ENCODE measurements at places on chromosomes 4 and X. TPM values are rescaled to one million over a fixed set of nuclear protein-coding genes. Genes with fewer than 3 reads are reported as not detected.
A peak's percentile ranks its signal among the peaks of the same experiment; 100 is the strongest.

OPN1MW2 gene
- total RNA-seq = not detected

ANK2 gene
- total RNA-seq = 64.5 TPM

TSPYL2 gene
- 27.1 TPM for total RNA-seq

DNA sequence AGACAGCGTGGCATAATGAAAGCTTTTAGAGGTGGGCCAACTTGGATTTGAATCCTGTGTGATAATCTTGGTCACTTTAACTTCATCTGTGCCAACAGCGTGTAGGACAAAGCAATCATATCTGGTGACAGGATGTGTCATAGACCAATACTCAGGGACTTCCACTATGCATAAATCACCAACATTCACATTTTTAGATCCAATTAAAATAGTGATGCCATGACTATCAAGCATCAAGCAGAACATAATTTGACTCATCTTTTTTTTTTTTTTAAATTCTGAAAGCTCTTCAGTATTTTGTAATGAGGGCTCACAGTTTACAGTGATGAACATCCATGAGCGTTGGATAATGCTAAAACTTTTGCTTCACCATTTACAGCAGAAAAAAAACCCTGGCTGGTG is 27.3 kb upstream of the RAPGEF2 start:
- no peak for DNase-seq

GRCh38 chrX:69178592-69178991 is 13.3 kb upstream of the PJA1 start:
- DNase-seq = no peak

DNA sequence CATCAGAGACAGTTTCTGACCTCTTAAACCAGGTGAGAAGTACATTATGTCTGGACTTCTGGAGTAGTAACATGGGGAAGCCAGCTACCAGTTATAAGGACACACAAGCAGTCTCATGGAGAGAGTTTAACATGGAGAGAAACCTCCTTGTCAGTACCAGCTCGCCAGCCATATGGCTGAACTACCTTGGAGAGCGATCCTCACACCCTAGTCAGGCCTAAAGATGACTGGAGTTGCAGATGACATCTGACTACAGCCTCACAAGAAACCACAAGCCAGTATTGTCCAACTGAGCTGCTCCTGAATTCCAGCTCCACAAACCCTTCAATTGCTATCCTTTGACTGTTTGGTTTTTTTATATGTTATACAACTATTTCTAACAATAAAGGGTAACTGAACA is 49.8 kb downstream of the PDHA2 start:
- no peak for DNase-seq

GRCh38 chrX:8405631-8406030 is 59.0 kb upstream of the VCX3B start:
- DNase-seq = no peak

DNA sequence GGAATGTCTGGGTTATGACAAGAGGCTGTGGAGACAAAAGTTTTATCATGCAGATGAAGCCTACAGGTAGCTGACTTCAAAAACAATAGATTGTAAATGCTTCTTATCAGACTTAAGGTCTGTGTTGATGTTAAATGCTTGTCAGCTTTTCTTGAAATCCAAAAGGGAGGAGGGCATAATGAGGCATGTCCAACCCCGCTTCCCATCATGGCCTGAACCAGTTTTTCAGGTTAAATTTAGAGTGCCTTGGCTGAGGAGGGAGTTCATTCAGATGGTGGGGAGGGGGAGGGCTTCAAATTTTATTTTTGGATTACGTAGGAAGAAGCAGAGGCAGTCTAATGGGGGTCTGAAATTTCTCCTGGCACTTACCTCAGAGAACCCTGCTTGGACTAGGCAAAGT is 207.7 kb upstream of the HDX start:
- DNase-seq = no peak

DNA sequence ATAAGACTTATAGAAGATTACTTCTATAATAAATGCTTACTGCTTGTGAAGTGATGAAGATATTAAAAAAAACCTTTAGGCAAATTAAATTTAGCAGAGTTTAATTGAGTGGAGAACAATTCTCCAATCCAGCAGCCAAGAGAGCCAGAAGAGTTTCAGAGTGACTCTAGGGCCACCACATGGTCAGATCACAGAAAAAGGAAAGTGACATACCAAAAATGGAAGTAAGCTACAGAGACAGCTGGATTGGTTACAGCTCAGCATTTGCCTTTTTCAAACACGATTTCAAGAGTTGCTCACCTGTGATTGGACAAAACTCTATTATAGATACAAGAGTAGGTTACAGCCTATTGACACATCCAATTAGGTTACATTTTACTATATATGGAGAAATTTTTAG is 79.0 kb upstream of the TRAM1L1 start:
- no peak for DNase-seq

DNA sequence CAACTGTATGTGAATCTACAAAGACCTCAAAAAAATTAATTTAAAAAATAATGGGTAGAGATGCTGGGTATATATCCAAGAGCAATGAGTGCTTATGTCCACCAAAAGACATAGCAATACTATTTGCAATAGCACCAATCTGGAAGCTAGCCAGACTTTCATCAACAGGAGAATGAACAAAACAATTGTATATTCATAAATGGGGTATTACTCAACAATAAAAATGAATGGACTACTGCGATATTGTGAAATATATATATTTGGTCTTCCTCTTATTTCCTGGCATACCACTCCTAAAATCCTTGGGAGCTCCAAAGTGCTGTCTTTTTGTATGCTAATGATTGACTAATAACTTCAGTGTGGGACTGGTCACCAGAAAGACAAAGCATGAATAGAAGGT is 77.5 kb downstream of the MSN start:
- DNase-seq = no peak

DNA sequence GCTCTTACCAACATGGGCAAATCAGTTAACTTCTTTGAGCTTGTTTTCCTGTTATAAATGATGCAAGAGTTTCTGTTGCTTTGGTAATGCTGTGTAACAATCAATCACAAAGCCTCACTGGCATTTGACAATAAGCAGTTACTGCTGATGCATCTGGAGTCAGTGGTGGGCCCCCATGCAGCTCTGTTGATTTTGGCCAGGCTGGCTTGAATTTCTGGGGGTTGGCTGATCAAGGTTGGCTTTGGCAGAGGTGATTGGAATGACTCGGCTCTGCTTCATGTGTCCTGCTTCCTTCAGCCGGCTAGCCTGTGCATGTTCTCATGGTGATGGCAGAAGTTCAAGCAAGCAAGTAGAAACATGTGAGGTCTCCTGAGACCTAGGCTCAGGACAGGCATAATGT is 90.4 kb downstream of the PHEX start:
- DNase-seq = peak; percentile 45

GRCh38 chr4:53956053-53956452 is 108.4 kb downstream of the CHIC2 start:
- no peak for DNase-seq

DNA sequence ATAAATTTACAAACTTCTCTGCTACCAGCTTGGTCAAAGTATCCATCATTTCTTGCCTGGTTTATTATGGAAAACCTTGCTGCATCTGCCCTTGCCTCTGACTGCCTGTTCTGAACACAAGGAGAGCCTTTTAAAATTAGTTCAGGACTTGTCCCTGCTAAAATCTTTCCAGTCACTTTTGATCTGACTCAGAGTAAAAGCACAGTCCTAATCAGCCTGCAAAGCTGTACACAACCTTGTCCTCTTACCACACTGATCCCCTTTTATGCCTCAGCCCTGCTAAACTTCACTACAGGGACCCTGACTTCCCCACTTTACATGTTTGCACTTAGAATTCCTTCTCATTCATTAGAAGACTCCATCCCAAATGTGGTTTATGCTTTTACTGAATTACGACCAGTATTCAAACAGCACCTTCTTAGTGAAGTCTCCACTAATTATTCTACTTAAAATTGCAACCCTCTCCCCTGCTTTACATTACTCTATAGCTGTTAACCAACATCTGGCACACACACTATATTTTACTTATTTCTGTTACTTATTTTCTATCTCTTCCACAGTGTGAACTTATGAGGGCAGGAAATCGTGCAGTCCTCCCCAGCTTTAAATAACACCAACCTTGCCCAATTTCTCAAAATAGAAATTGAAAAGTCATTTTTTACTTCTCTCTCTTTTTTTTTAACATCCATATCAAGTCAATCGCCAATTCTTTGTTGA is 6.3 kb downstream of the GABRA4 start:
- no peak for DNase-seq

DNA sequence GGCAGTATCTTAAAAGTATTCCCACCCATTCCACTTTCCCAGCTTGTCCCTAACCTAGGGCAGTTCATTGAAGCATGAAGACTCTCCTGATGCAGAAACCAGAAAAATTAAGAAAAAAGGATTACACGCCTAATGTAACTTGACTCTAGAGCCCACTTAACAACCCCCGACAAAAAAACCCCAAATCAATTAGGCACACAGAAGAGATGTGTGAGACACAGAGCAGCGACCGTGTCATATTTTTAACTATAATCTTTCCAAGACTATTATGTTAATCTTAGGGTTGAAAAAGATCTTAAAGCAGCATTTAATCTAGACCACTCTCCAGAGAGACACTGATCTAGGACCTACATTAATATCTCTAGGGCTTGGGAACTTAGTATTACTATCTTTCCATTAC is 1.3 kb downstream of the YTHDC1 start:
- DNase-seq = no peak

DNA sequence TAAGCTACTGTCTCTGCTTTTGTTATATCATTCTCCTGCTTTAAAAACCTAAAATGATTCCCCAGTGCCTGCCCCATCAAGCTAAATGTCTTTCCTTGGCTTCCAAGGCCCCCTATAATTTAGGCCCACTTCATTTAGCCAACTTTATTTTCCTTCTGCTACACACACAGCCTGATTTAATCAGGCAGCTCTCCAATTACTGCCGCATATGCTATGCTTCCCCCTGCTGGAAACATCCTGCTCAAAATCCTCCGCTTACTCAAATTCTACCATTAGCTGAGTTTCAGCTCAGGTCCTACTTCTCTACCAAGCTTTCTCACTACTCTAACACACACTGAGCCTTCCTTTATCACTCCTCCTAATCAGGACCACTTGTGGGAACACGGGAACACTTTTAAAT is 17.0 kb downstream of the LAMP2 start:
- DNase-seq = no peak

- peak; percentile 94 for DNase-seq
These were observed 43.6 kb downstream of the TSC22D3 start for GRCh38 chrX:107731831-107732502.

- DNase-seq = no peak
These were observed 402.0 kb downstream of the HNRNPD start for GRCh38 chr4:81971637-81972381.

- no peak for DNase-seq
These were observed 130.1 kb downstream of the MGST2 start for GRCh38 chr4:139795527-139796314.

DNA sequence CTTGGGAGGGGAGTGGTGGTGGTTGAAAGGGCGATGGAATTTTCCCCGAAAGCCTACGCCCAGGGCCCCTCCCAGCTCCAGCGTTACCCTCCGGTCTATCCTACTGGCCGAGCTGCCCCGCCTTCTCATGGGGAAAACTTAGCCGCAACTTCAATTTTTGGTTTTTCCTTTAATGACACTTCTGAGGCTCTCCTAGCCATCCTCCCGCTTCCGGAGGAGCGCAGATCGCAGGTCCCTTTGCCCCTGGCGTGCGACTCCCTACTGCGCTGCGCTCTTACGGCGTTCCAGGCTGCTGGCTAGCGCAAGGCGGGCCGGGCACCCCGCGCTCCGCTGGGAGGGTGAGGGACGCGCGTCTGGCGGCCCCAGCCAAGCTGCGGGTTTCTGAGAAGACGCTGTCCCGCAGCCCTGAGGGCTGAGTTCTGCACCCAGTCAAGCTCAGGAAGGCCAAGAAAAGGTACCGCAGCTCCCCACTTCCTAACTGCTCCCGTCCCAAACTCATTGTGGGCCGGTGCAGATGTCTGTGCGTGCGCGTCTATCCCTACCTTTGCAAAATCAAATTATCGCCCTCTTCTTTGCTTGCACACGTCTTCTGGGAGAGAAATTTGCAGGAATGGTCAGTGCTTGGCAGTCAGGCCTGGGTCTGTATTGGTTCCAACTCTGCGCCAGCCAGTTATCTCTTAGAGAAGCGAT is 533 bp downstream of the IL15 start:
- peak; percentile 26 for DNase-seq

DNA sequence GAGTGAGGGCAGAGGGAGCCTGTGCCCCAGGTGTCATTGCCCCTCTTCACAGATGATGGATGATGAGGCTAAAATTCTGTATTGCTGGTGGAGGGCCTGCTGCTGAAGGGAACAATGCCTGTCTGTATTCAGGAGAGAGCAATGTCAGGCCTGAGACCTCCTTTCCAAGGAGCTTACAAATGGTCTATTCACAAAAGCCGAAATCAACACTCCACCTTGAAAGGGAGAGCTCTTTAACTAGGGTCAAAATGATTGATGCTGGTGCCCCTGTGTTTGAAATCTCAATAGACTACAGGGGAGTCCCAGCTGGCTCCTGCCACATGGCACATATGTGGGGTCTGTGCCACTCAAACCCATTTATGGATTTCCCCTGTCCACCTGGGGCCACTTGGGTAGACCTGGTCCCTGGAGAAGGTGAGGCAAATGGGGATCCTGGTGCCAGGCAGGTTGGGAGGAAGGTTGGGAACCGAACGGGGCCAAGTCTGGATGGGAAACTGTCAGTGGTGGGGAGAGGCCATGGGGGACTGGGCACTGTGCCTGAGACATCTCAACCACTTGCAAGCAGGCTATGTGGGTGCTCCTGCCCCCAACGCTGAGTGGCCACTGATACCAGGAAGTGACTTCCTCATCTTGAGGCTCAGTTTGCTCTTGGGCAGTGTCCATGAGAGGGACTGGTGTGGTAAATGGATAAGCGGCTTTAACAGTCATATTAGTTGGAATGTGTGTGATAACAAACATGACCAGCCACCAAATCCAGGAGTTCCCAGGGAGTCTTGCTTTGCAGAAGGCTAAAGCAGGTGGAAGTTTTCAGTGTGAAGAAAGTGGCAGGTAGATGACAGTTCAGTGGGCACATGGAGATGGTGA is 223.8 kb upstream of the PSAPL1 start:
- DNase-seq = no peak

- DNase-seq = no peak
These were observed 42.3 kb upstream of the MAN2B2 start for GRCh38 chr4:6532658-6533057.

DNA sequence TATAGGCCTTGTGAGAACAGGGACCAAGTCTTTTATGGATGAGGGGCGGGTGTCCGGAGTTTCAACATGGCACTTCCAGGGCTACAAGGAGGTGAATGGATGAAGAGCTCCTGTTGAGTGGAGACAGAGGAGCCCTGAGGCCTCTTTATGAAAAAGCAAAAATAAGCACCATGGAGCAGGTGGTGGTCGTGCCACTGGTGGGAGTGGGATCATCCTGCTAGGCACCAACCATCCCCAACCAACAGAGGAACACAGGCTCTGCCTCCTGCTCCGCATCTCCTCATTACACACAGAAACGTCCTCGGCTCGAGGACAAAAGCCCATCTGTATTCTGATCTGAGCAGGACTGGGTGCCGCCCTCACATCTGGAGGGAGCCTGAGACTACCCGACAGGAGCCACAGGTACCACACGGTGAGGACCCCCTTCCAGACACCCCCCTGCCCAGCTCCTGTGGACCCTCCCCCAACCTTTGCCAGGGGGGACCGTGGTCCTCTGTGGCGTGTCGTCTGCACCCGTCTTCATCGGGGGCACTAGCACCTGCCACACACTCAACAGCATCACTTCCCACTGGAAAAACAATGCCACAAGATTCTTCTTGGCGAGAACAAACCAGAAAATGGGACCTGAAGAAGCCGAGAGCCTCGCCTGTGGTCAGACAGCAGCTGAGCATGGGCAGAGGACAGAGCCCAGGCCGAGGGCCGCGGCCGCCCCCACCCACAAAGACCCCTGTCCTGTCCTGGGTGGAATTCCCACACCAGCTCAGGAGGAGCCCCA is 3.9 kb upstream of the PDE6B start:
- no peak for DNase-seq

GRCh38 chrX:2917767-2918166 is 11.4 kb downstream of the ARSD start:
- no peak for DNase-seq
